Activated CD8-positive, alpha-beta memory T cell treated with anti-CD3 and anti-CD28 coated beads for 36 hours (primary cell): ENCODE measurements at places on chromosomes 3 and 15. TPM values are rescaled to one million over a fixed set of nuclear protein-coding genes. Genes with fewer than 3 reads are reported as not detected.

ADAMTS17 gene
- total RNA-seq = 1.4 TPM

PLD1 gene
- 0.19 TPM for total RNA-seq

ITIH3 gene
- total RNA-seq = not detected

SLC22A13 gene
- total RNA-seq = 0.36 TPM

SLC12A6 gene
- 23.0 TPM for total RNA-seq

UNC45A gene
- total RNA-seq = 75.5 TPM

C3orf20 gene
- total RNA-seq = not detected
